ENCODE measurements at places on chromosomes 3 and 15.

DNA sequence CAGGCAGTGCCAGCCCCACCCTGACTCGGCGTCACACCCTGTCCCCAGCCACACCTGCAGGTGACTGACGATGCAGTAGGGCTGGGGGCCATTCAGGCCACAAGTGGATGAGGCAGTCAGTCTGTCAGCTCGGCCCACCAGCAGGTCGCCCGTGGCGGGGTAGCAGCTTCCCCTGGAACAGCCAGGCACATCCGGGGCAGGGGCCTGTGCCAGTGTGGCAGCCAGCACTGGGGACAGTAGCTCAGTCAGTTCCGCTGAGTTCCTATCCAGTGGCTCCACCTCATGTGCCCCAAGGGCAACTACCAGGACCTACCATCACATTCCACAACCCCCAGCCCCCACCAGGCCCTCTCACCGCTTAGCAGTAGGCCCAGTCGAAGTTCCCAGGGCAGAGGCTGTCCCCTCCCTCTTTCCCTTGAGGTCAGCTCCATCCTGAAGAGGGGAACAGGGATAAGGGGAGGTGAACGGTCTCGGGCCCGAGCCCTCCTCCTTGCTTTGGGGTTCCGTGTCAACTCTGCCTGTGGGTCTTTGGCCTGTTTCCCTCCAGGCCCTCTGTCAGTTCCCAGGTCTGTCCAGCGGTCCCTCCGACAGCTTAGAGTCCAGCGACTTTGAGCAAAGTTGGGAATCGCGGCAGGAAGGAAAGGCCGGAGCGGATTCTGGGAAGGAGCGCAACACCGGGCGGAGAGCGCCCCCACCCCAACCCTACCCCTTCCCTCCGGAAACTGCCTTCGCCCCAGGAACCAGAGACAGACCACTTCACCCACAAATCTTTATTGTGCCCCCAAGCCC lies at the start of gene LAMB2:
TSS of gene LAMB2 (minus strand) at position 614 of the 789 bp plus-strand sequence. CDS start at position 431, 183 bp downstream.
- no peak for DNase-seq

GRCh38 chr3:144403040-144403457 lies 431.4 kb downstream of the DIPK2A start:
- no peak for DNase-seq

- no peak for DNase-seq
Measured at GRCh38 chr3:81920816-81921215, 159.4 kb upstream of the GBE1 start.

GRCh38 chr15:88342666-88343065 lies 86.1 kb upstream of the NTRK3 start:
- DNase-seq = no peak

GRCh38 chr3:12070098-12070497 lies 65.9 kb downstream of the SYN2 start:
- DNase-seq = no peak

Data from activated CD4-positive, alpha-beta T cell treated with anti-CD3 and anti-CD28 coated beads, Interleukin-2, Interleukin-6, amounts not matched to agents 100 ng/mL and 50 ng/mL, durations not matched to agents 16 hours and 8 hours (primary cell).